Glutamatergic neuron (in vitro differentiated cells): ENCODE measurements at places on chromosomes 16 and 17. TPM values are rescaled to one million over a fixed set of nuclear protein-coding genes. Genes with fewer than 3 reads are reported as not detected.

BCL6B gene
- total RNA-seq, result not detected

SHISA9 gene
- 96.6 TPM for total RNA-seq

SLC5A10 gene
- total RNA-seq, result not detected

DOC2A gene
- total RNA-seq, result 4.2 TPM

RHBDL3 gene
- total RNA-seq, result 124 TPM

TMEM106A gene
- 2.3 TPM for total RNA-seq

LYRM9 gene
- total RNA-seq, result 10.6 TPM

PPM1D gene
- 19.3 TPM for total RNA-seq

RABEP2 gene
- 15.3 TPM for total RNA-seq

ZFPM1 gene
- 11.1 TPM for total RNA-seq

SEPTIN12 gene
- total RNA-seq, result 0.96 TPM

SLFN12 gene
- not detected for total RNA-seq

APOH gene
- not detected for total RNA-seq

TSPOAP1 gene
- total RNA-seq, result 39.7 TPM

CSF3 gene
- total RNA-seq, result not detected

KRT28 gene
- total RNA-seq, result not detected

PLEKHM1 gene
- total RNA-seq, result 59.5 TPM

MT1B gene
- total RNA-seq, result not detected

CLEC18A gene
- total RNA-seq, result 2.5 TPM

ATP2A1 gene
- 4.5 TPM for total RNA-seq

TEKT5 gene
- total RNA-seq, result not detected

KRTAP4-9 gene
- total RNA-seq, result not detected

IL34 gene
- 0.42 TPM for total RNA-seq

GRAP gene
- 0.64 TPM for total RNA-seq

PRR15L gene
- not detected for total RNA-seq

ASB16 gene
- total RNA-seq, result not detected

TRIM72 gene
- 0.10 TPM for total RNA-seq

ACSM2A gene
- not detected for total RNA-seq

TMEM238L gene
- total RNA-seq, result not detected

OR3A2 gene
- total RNA-seq, result 2.6 TPM
